ENCODE measurements at places on chromosomes 5 and 9.

- DNase-seq = no peak
Measured at GRCh38 chr5:169071-169727, 22.1 kb upstream of the LRRC14B start.

DNA sequence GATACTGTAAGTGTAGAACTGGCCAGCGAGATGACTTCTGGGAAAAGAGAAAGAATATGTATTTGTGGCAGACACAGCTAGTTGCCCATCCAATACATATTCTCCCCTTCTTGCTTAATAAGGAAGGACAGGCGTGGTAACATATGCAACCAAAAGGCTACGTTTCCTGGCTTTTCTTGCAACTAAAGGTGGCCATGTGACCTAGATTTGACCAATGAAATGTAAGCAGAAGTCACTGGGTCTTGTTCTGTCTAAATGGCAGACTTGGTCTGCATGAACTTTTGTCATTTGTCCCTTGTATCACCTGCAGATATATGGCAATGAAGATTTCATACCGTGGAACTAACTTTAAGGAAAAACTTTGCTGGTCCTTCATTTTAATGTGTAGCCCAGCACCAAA, 183.8 kb downstream of the CDH12 start:
- DNase-seq = no peak

- DNase-seq = no peak
Measured at GRCh38 chr5:144315026-144315425, 144.4 kb downstream of the KCTD16 start.

- DNase-seq = no peak
Measured at GRCh38 chr5:146813346-146814157, 65.0 kb downstream of the PPP2R2B start.

DNA sequence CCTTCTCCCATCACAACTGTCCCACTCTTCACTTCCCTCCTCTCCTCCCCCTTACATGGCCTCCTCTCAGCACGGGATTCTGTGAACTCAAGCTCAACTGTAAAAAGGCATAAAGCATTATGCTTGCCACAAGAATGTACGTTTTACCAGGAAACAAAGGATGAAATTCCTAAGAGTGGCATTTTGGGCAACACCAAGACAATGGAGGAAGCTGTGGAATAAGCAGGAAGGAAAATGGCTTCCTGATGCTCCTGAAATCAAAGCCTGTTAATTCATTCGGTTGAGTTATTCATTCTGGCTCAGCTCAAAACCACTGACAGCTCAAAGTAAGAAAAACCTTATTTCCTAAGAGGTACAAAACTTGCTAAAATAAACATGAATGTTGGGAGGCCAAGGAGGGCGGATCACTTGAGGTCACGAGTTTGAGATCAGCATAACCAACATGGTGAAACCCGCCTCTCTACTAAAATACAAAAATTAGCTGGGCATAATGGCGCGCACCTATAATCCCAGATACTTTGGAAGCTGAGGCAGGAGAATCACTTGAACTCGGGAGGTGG, 40.8 kb upstream of the DMRT1 start:
- DNase-seq = no peak

- no peak for DNase-seq
Measured at GRCh38 chr9:96150324-96151227, 151.4 kb downstream of the HSD17B3 start.

GRCh38 chr5:52139888-52140615, 647.7 kb upstream of the ITGA1 start:
- no peak for DNase-seq

- DNase-seq = no peak
Measured at GRCh38 chr5:127306647-127307046, 16.1 kb downstream of the MEGF10 start.

DNA sequence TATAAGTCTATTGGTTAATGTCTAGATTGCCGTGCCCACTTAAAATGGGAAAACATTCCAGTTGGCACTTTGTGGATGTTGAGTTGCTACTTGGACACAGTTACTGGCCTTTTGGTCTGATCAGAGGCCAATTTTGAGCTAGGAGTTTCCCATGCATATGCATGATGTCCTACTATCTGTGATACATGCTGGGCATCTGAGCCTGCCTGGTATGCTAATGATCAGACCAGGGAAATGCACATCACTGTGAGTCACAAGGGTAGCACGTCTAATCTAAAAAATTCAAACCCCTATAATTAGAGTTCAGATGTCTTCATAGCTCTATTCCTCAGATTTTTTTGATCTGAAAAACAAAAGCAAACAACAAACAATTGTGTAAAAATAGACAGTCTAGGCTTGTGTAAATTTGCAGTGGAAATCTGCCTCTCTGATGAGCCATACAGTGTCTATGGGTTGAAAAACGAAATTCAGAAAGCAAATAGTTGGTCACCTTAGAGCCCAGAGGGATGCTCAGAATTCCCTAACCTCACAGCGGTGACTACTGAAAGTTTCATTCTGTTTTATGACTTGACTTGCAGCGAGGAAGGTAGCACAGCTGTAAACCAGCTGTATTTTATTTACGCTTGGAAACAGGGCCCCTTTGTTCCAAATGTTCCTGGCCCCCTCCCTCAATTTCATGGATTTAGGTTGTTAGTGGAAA, 37.3 kb downstream of the PALM2AKAP2 start:
- DNase-seq = no peak

GRCh38 chr9:120742951-120743416, 28.7 kb upstream of the MEGF9 start:
- DNase-seq = no peak

DNA sequence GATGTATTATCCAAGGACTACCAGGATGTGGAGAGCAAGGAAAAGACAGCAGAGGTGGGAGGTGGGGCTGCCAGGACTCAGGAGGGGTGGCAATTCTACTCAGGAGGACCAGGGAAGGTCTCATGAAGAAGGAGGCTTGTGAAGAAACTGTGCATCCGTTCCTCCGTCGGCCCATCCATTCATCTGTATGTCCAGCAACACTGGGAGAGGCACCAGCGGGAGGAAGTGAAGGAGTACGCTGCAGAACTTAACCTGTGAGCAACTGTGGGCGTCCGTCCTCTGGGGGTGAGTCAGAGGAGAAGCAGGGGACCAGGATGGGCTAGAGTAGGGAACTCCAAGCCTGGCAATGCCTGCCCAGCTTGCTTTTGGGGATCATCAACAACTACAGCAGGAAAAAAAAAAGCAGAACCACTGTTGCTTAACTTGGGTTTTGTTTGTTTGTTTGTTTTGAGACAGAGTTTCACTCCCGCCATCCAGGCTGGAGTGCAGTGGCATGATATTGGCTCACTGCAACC, 47.3 kb upstream of the NEURL1B start:
- DNase-seq = no peak

DNA sequence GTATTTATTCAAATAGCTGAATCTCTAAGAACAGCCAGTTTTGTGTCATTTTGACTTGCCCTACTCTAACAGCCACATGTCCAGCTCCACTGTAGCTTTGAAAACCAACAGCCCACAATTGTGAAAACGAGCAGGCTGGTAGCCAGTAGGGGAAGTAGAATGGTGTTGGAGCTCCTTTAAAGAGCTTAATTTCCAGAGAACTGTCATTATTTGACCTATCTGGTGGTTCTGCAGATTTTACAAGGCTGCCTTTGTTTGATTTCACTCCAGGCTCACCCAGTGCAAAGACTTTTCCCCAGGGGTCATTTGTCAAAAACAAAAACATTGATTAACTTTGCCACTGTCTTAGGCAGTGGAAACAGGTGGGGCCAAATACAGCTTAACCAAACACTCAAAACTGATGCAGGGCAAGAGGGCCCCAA, 3.2 kb upstream of the PJA2 start:
- no peak for DNase-seq

GRCh38 chr5:10286162-10286861, 21.4 kb downstream of the CMBL start:
- DNase-seq = no peak

- DNase-seq = no peak
Measured at GRCh38 chr5:144422018-144422727, 251.5 kb downstream of the KCTD16 start.

DNA sequence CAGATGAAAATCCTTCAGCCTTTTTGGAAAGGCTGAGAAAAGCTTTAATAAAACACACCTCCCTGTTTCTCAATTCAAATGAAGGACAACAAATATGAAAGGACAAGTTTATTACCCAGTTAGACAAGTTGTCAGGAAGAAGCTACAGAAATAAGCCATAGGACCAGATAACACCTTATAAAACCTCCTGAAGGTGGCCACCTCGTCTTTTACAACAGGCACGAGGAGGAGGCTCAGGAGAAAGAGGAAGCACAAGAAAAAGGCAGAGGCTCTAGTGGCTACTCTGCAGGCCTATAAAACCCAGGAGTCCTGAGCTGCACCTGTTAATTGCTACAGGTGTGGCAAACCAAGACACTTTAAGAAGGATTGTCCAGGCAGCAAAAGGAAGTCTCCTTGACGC, 352.1 kb upstream of the CDH18 start:
- no peak for DNase-seq

GRCh38 chr9:134986957-134987356, 69.2 kb upstream of the FCN1 start:
- DNase-seq = no peak

DNA sequence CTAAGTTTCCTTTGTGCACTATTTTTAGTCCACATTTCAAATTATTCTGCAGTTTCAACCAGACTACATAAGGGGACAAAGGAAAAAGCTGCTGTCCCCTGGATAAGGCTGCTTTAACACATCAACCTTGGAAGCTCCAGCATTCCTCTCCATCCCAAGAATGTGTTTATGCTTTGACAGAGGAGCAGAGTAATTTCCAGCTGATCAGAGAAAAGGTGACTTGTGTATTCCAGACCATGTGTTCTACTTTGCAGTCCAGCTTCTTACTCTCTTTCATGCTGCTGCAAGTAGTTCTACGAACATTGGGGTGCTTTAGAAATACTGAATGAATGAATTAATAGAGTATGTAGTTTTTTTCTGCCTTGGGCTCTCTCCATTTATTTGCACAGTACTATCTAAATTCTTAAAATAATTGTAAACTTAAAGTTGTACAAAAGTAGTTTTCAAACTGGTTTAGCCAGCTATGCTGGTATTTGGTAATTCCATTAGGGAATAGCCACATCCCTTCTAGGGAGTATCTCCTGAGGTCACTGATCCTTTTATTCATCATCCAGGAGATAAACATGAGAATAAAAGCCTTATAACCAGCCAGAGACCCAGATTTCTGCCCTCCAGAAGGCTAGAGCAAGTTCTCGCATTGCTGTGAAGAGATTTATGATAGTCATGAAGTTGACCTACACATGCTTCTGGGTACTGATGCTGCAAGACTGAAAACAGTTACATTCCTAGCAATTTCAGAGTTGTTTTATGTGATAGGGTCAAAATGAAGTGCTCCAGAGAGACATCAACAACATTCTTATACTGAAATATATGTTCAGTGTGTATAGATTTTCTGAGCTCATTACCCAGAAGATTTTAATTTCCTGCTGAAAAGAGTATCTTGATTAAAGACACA, 215.2 kb downstream of the COMMD10 start:
- DNase-seq = no peak

DNA sequence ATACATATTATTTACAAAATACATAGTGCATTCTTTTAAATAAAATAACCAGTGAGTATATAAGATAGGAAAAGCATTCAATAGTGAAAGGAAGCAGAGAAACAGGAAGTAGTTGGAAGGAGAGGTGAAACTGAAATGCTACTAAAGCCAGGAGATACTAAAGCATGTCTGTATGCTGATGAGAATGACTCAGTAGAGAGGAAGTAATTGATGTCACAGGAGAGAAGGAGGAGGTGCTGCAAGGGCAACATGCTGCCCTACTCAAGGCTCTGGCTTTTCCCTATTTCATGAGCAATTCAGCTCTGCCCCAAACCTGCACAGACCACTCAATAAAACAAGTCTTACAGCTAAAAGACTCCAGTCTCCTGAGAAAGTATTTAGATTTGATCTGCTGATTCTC, 108.5 kb upstream of the TXNDC8 start:
- no peak for DNase-seq

GRCh38 chr5:38799556-38800377, 46.0 kb upstream of the OSMR start:
- DNase-seq = no peak

DNA sequence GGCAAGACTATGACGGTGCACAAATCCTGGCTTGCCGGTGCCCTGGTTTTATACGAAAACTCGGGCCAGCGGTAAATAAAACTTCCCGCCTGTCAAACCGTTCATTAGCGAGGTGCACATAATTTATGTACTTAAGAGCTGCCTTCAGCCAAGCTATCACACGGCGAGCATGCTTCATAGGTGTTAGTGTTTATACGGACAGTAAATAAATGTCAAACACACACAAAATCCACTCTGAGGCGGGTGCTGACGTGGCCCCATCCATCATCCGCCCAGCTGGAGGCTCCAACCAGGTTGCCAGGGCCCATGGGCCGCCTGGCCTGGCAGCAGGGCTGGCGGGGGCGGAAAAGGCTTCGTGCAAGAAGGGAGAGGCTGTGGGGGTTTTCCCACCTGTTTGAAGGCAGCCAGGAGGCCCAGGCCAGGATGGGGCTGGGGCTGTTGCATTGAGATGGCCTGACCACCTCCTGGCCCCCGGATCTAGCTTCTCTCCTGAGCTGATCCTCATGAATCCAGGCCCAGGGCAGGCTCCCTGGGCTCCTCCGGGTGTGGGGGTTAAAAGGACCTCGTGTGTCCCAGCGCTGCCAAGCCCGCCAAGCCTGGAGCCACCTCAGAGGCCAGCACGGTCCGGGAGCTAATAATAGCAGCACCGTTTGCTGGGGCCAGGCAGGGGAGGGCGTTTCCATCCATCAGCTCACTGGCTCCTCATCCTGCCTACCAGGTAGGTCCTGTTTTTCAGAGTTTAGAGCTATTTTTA, 43.2 kb downstream of the BARX1 start:
- DNase-seq = no peak

- DNase-seq = no peak
Measured at GRCh38 chr5:163608621-163609020, 103.2 kb downstream of the MAT2B start.

- DNase-seq = no peak
Measured at GRCh38 chr9:29069376-29069775, 1496.1 kb upstream of the C9orf72 start.

GRCh38 chr9:93257808-93258331, 73.9 kb downstream of the WNK2 start:
- no peak for DNase-seq

DNA sequence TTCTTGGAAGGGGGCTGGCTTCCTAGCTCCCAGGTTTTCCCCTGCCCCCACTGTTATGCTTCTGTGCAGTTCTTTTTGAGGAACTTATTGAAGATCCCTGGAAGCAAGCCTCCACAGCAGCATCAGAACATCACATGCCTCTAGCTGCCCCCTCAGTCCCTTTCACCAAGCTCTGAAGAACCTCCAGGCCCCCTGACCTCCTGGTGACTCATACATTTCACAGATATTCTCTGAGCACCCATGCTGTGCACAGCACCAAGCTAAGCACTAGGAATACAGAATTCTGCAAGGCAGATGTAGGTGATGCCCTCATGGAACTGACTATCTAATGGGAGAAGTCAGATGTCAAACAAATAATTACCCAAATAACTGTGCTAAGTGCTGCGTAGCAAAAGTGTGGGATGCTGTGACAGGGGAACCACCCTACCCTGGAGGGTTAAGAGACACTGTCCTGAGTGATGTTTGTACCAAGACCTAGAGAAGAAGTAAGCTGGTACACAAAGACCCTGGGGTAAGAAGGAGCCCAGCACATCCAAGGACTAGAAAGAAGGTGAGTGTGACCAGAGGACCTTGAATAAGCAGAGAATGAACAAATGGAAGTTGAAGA, 213.7 kb upstream of the NR4A3 start:
- no peak for DNase-seq

Data from stimulated activated CD4-positive, alpha-beta T cell treated with anti-CD3 and anti-CD28 coated beads, Interleukin-1b, Interleukin-23, amount 100 ng/mL, for 1 hour (primary cell).